Activated gamma-delta T cell treated with Interleukin-2 at 50 U/mL for 16 hours (primary cell): ENCODE measurements at places on chromosomes 2 and 18.

- DNase-seq = no peak
These were observed 31.1 kb upstream of the PAX8 start for GRCh38 chr2:113309655-113310387.

DNA sequence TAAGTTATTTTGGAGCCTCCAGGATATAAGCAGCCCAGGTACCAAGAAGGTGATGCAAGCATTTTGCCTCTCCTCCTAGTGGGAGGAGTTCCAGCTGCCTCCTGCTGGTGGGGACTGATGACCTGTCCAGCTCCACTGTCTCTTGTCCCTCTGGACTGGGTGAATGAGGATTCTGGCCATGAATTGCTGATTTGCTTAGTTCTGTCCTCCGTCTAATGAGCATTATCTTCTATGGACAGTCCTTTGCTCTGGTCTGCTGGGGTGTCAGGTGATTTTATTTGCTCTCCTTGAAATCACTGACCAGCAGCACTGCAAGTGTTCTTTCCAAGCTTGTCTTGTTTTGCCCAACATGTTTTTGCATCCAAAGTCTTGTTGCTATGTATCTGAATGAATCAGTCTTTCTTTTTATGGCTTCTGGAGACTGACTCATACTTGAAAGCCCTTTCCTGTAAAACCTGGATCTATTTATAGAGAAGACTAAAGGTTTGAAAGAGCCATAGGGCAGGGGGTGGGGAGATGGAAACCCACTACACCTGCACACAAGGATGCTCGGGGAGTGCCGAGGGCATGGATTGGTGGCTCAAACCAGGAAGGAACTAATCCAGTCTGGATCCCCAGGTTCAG, 40.5 kb upstream of the EFHD1 start:
- no peak for DNase-seq

- no peak for DNase-seq
These were observed 4.6 kb downstream of the AFG3L2 start for GRCh38 chr18:12372406-12372805.

- DNase-seq = no peak
These were observed 9.5 kb upstream of the MALL start for GRCh38 chr2:110124939-110125691.

GRCh38 chr18:12451428-12451827, 43.7 kb downstream of the PRELID3A start:
- no peak for DNase-seq

- DNase-seq = no peak
These were observed 179.3 kb downstream of the FIGN start for GRCh38 chr2:163556511-163556910.

- DNase-seq = no peak
These were observed 12.6 kb upstream of the RAB17 start for GRCh38 chr2:237603049-237603717.

- no peak for DNase-seq
These were observed 2.9 kb downstream of the ALKAL2 start for GRCh38 chr2:284896-285492.
